ENCODE measurements at places on chromosomes 16 and 17. TPM values are rescaled to one million over a fixed set of nuclear protein-coding genes. Genes with fewer than 3 reads are reported as not detected.

Gene GP2
- not detected for total RNA-seq

Gene CACNG5
- not detected for total RNA-seq

Gene TAT
- total RNA-seq = not detected

Gene KCNJ2
- 0.05 TPM for total RNA-seq

Gene TTLL6
- total RNA-seq = 0.63 TPM

Gene PTX4
- total RNA-seq = not detected

Gene APOBR
- 0.08 TPM for total RNA-seq

Gene PPP1R9B
- total RNA-seq = 36.3 TPM

Gene KIF2B
- total RNA-seq = not detected

Gene PRR29
- total RNA-seq = 0.31 TPM

Gene NPTX1
- total RNA-seq = 112 TPM

Gene PIK3R6
- total RNA-seq = not detected

Gene ITGAX
- total RNA-seq = 0.82 TPM

Gene OR1A1
- not detected for total RNA-seq

Measured in A549 treated with dexamethasone at 1 μM for 4 hours (cell line).